Stomach (tissue), 19 donors: ENCODE measurements at places on chromosomes 16 and 17. TPM values are rescaled to one million over a fixed set of nuclear protein-coding genes. Genes with fewer than 3 reads are reported as not detected.

DNA sequence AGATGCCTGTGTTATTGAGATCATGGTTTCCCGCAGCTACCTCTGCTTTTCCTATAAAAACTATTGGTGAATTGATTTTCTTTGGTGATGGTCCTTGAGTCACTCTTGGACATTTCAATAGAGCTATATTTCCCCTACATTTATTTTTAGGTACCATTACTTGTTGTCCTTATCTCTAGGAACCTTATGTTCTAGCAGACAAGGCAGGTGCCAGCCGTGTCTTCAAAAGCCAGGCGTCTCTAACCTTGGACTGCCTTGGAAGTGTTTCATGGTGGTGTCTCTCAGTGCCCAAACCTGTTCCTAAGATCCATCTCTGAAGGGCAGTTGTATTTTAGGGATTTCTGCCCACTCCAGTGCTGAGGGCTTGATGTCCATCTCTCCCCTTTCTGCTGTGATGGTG lies 77.4 kb upstream of the CLEC18A start:
- no peak for DNase-seq

- no peak for DNase-seq
Measured at GRCh38 chr16:50252082-50252611, 14.2 kb upstream of the ADCY7 start.

GRCh38 chr17:44558334-44558709 lies 1.0 kb downstream of the FZD2 start:
- no peak for DNase-seq

GRCh38 chr16:19406891-19407491 lies 10.7 kb upstream of the TMC5 start:
- no peak for DNase-seq

DNA sequence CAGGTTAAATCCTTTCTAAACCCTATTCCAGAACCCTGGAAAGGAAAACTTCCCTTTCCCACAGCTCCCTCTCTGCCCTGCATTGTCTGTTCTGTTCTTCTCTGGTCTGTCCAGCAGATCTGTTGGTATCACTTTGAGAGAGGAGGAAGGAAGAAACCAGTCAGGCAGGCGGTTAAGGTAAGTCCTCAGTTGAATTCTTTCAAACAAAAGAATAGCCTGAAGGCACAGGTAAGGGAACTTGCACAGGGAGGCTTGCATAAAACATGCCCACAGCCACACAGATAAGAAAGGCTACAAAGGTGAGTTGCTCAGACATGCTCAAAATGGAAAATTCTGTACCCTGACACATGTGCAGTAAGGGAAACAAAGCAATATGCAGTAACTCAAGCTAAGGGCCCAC lies 595.7 kb upstream of the CDH5 start:
- no peak for DNase-seq

DNA sequence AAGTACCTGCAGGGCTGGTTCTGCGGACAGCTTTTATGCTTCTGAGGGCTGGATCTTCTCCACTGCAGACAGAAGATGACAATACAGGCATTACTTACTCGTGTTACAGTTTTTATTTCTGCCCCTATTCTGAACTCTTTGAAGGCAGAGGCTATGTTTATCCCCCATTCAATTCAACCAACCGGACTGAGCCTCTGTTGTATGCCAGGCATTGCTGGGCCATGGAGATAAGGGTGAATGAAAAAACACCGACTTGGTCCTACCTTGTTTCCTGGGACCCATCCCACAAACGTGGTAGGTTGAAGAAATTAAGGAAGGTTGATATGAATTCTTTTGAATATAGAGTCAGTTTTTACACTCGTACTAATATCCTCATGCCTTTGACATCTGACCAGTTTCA lies 10.0 kb upstream of the HP start:
- no peak for DNase-seq

GRCh38 chr17:10777890-10778289 lies 26.0 kb downstream of the TMEM238L start:
- no peak for DNase-seq

DNA sequence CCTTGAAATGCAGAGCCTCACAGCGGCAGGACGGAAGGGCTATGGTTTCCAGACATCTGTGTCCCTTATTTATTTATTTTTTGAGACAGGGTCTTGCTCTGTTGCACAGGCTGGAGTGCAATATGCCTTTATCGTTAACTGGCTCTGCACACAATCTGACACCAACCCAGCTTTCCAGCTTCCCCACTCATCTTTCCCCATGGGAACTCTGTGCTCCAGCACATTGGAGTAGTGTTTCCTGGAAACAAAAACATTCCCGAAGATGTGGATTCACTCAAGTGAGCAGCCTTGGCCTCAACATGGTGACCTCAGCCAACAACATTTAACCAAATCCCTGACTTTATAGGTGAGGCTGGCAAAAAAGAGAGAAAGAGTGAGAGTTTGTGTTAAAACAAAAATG lies 307.1 kb downstream of the TMEM114 start:
- no peak for DNase-seq

- peak; percentile 90 for DNase-seq
Measured at GRCh38 chr17:1147664-1148063, 32.1 kb downstream of the ABR start.

GRCh38 chr17:69864462-69864861 lies 210.6 kb upstream of the KCNJ16 start:
- DNase-seq: no peak

- peak; percentile 71 for DNase-seq
Measured at GRCh38 chr17:68089881-68090280, 54.3 kb downstream of the KPNA2 start.

DNA sequence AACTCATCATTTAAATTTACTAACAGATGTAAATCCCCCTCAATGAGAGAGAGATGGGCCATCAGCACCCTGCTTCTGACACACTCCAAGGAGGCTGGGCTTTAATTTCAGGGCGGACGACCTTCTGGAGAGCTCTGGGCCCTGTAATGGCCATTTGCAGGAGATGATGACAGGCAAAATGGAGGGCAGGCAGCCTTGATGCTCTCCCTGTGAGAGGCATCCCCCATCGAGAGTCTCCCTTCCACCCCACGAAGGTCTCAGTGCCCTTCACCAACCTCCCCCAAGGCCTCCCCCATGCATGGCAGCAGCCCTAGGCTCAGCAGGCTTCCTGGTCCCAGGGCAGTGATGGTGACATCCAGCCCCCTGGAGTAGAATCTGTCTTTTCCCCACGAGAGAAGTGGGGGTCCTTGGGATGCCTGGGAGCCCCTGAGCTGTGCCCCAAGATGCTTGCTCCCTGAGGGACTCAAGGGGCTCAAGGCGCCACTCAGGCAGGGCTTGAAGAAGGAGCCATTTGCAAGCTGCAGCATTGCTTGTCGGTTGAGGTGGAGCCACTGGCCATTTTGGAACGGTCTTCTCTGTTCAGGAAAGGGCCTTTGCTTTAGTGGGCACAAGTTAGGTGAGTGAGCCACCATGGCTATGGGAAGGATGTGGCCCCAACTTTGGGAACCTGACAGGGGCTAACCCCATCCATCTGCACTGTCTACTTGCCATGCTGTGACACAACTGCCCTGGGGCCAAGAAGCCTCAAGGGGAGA lies 82.6 kb downstream of the C16orf78 start:
- peak; percentile 16 for DNase-seq

GRCh38 chr16:57092786-57093411 lies 516 bp downstream of the CPNE2 start:
- DNase-seq: peak; percentile 78

- DNase-seq: no peak
Measured at GRCh38 chr16:8673611-8674412, 605 bp upstream of the ABAT start.

GRCh38 chr16:9362050-9362449 lies 270.6 kb downstream of the HAPSTR1 start:
- no peak for DNase-seq

GRCh38 chr16:89003831-89004208 lies 26.8 kb upstream of the CBFA2T3 start:
- DNase-seq: no peak

- no peak for DNase-seq
Measured at GRCh38 chr16:88818575-88818874, 6.8 kb upstream of the APRT start.

DNA sequence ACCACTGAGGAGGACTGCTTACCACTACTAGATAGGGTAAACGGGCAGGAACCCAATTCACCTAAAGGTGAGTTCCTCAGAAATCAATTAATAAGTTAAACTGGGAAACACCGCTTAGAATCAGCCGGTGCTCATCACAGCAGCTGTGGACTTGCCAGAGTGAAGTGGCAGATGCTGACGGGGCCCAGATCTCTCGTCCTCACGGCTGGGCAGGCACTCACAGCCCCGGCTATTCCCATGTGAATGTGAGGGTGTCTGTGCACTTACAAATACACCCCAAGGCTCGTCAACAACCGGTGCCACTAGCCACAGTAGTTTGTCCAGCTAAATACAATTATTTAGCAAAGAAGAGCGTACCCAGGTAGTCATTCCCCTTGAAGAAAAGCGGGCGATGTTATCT lies 29.7 kb downstream of the MBTPS1 start:
- DNase-seq: no peak

DNA sequence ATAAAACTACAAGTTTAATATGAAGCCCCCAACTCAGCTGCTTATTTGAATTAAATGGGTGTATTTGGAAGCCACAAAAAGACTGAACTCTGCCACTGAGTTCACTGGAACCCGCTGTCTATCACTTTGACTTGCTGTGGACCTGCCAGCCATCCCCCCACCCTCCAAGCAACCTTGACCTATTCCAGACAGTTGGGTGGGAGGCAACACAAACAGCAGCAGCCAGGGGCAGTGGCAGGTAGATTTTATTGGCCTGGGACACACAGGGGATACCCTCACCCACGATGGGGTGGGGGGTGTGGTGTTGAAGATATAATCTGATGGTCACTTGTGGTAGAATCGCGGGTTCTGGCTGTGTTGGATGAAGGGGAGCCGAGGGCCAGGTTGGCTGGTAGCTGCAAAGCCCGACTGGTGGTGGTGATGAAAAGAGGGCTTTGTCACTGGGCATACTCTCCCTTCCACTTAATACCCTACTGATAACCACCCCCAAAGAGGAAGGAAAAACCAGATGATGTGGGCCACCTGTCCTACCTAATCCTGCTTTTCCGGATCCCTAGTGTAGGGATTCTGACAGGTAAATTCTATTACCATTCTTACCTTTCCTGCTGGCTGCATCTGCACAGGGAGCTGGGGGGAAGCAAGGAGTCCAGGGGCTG lies 2.6 kb downstream of the GPS2 start:
- DNase-seq: no peak

DNA sequence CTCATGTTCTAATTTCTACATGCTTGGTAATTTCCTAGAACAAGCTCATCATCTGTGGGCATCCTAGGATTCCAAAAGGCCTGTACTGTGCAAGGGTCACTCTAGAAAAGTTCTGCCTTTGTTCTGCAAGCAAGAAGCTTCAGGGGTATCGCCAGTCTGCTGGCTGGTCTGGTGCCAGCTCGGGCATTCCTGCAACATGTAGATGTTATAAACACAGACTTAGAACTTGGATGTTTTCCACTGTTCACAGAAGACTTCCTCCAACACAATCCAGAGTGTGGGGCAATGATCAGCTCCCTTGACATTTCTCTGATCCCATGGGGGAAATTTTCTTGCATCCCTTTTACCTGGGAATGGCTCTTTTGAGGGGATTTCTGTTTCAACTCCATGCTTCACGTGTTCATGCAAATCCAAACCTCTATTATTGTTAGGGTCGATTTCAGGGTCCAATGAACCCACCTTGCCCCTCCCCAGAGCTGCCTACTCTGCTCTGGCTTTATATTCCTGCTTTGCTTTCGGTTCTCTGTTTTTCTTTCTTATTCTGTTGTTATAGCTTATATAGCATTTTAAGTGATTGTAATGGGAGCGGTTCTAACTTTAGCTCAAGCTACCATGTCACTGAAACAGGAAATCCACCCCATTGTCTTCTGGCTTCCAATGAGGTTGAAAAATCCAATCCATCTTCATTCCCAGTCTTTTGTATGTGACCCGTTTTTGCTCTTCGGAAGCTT lies 25.3 kb downstream of the UBE2O start:
- no peak for DNase-seq

DNA sequence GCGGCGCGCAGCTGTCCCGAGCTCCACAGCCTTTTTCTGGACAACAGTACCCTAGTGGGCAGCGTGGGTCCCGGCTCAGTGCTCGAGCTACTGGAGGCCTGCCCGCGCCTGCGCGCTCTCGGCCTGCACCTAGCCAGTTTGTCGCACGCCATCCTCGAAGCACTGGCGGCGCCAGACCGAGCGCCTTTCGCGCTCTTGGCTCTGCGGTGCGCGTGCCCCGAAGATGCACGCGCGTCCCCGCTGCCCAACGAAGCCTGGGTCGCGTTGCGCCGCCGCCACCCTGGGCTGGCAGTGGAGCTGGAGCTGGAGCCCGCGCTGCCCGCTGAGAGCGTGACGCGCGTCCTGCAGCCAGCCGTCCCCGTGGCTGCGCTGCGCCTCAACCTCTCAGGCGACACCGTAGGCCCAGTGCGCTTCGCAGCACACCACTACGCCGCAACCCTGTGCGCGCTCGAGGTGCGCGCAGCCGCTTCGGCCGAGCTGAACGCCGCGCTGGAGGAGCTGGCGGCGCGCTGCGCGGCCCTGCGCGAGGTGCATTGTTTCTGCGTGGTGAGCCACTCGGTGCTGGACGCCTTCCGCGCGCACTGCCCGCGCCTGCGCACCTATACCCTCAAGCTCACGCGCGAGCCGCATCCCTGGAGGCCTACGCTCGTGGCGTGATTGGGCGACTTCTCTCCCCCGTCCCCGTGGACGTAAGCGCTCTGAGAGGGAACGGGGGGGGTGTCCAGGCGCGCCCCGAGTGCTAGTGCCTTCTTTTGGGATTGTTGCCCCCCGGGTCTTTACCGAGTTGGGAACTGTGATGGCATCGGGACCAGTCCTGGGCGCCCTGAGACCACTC lies 1.2 kb upstream of the HSF4 start:
- DNase-seq: peak; percentile 80

- peak; percentile 62 for DNase-seq
Measured at GRCh38 chr16:85746460-85747215, 4.3 kb downstream of the C16orf74 start.

DNA sequence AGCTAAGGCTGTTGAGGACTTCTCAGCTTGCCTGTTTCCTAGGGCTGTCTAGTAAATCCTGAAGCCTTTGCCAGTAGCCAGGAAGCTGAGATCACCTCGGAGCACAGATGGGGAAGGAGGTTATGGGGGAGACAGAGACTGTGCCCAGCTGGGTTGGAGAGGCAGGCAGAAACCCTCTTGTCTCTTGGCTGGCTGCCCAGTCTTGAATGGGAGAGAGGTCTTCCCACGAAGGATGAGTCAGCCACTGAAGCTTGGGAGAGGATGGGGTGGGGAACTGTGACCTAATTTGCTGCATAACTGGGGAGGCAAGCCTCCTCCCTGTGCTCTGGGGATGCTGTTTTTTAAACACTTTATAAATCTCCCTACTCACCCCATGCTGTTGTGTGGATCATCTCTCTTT lies 69.8 kb downstream of the SHISA9 start:
- peak; percentile 26 for DNase-seq

The CORO1A gene
- total RNA-seq: 13.0 TPM

The OTOP3 gene
- 0.18 TPM for total RNA-seq

The AOC2 gene
- 0.92 TPM for total RNA-seq

The RCVRN gene
- total RNA-seq: not detected

The RAMP2 gene
- total RNA-seq: 15.2 TPM

The SMPD3 gene
- 81.4 TPM for total RNA-seq

The CCDC154 gene
- not detected for total RNA-seq

The SMIM36 gene
- total RNA-seq: not detected

The STH gene
- not detected for total RNA-seq

The NUBP2 gene
- 14.7 TPM for total RNA-seq

The NMT1 gene
- 74.0 TPM for total RNA-seq

The AATK gene
- total RNA-seq: 31.7 TPM

The MILR1 gene
- total RNA-seq: 1.8 TPM
